ENCODE measurements at places on chromosomes 16 and 17.

GRCh38 chr16:74558873-74559272 lies 48.0 kb downstream of the GLG1 start:
- DNase-seq: no peak

GRCh38 chr16:621526-622105 lies 9.2 kb upstream of the WFIKKN1 start:
- DNase-seq: no peak

- no peak for DNase-seq
Observed at GRCh38 chr16:86590501-86591144, 12.3 kb downstream of the FOXL1 start.

DNA sequence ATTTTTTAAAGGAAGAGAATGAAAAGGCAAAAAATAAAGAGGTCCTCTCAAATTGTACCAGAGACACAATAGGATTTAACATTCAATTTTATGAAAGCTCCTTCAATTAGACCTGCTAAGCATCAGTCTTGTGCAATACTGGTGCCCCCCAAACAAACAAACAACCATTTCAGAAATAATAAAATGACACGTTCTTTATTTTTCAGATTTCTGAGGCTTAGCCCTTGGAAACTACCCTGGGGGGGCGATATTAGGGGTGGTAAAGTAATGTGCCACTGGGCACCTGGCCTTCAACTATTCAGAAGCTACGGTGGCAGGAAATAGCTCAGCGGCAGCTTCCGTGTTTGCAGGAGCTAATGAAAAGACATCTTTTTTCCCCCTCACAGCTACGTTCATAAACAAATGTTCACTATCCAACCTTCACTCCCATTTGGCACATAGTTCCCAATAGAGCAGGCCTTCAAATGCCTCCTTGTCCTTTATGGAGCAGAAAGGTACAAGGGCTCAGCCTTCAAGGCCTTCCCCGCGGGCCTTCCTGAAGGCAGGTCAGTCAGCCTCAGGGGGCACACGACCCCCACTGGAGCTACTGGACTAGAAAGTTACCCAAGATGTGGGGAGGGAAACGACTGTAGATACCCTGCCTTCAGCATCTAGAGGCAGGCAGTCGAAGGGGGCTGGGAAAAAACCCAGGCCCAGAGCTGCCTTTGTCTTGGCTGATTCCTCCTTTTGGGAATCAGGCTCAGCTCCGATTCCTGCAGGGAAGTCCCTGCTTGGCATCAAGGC lies 44.1 kb downstream of the TBX4 start:
- DNase-seq: no peak

GRCh38 chr16:10964039-10964890 lies 19.9 kb downstream of the CLEC16A start:
- DNase-seq: peak; percentile 54

DNA sequence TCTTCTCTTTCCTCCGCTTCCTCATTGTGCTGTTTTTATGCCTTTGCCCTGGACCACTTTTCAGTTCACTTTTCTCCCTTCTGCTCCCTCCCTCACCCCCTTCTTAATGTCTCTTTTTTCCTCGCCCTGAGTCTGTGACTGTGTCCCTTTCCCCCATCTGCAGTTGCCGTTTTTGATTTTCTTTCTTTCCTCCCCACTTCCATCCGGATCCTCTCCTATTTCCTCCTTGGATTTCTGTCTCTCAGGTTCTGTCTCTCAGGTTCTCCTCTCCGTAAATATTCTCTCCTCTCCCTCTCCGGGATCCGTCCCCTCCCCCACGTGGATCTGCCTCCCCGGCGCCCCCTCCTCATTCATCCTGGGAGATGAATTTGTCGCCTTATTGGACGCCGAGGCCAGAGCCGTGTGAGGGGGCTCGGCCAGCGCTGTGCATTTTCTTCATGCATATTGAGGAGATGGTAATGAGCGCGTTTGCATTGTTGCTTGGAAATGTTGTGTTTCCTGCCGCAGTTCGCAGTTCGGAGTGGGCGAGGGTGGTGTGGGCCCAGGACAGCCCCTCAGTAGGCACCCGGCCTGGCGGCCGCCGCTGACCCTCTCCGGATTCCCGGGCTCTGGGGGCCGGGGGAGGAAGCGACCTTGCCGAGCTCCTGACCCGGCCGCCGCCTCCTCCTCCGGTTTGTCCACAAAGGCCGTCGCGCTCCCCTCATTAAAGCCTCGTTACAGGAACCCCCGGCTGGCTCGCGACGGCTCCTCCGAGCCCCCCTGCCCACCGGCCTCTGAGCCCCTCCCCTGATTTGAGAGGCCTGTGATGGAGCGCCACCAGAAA lies 4.5 kb upstream of the IRX3 start:
- DNase-seq: no peak

- no peak for DNase-seq
Observed at GRCh38 chr17:77836557-77837041, 121.9 kb upstream of the TNRC6C start.

- DNase-seq: peak; percentile 30
Observed at GRCh38 chr17:78865682-78866390, 25.2 kb upstream of the USP36 start.

- DNase-seq: no peak
Observed at GRCh38 chr17:59423903-59424302, 92.4 kb downstream of the YPEL2 start.

DNA sequence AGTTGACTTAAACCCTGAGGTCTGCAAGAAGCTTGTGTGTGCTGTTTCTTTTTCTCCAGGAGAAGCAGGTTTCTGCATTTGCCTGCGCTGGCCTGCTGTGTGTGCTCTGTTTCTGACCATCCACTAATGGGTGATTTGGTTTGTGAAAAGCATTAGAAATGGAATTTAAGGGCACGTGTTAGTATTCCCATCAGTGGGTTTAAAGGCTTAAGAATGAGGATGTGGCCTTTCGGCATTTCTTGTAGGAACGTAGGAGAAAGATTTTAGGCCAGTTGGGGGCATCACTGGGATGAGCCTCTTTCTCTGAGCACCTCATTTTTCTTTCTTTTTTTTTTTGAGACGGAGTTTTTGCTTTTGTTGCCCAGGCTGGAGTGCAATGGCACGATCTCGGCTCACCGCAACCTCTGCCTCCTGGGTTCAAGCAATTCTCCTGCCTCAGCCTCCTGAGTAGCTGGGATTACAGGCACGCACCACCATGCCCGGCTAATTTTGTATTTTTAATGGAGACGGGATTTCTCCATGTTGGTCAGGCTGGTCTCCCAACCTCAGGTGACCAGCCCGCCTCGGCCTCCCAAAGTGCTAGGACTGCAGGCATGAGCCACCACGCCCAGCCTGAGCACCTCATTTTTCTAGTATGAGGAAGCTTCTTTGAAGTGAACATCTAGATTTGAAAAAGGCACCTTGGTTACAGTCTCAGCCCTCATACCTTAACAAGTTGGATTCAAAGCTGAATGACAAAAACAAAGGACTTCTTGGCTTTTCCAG lies 110.3 kb downstream of the BANP start:
- no peak for DNase-seq

- no peak for DNase-seq
Observed at GRCh38 chr17:28950017-28950751, 1.1 kb downstream of the PHF12 start.

- no peak for DNase-seq
Observed at GRCh38 chr17:78390241-78391050, 12.0 kb downstream of the PGS1 start.

- DNase-seq: no peak
Observed at GRCh38 chr17:79760197-79760906, 17.6 kb upstream of the CBX2 start.

DNA sequence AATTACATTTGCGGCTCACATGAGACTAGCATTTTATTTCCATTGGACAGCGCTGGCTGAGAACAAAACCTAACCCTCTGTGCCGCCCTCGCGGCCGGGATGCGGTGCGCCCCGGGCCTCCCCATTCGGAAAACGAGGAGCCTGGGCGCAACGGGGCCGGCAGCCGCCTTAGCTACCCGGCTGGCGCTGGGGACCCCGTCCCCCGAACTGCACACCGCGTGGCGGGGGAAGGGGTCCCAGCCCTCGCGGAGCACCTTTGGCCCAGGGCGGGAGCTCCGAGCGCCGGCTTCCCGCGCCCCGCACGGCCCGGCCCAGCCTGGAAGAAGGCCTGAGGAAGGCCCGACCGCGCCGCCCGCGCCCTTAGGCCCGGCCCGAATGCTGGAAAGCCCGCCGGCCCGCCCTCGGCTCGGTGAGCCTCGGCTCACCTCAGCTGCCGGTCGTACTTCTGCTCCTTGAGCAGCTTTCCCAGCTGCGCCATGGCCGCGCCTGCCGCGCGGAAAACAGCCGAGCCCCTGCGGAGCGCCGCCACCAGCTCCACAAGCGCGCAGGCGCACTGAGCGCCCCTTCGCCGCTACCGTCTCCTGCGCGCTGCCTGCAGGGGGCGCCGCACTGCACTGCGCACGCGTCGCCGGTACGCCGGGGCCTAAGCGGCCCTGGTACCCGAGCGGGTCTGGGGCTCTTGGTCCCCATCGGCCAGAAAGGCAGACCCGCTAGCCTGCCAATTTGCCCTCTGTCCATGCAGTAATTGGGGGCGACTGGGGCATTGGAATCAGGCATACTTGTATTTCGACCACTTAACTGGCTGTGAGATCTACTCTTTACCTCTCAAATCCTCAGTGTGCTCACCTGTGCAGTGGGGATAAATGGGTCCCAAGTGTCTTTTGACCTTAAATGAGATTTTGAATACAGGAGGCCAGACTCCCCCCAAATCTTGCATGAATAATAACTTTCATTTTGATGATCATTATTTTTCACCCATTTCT lies at the start of gene NAE1:
TSS of gene NAE1 (minus strand) at position 555 of the 983 bp plus-strand sequence. CDS start at position 478, 77 bp downstream.
- DNase-seq: peak; percentile 69

GRCh38 chr17:75295201-75296158 lies 6.2 kb upstream of the SLC25A19 start:
- no peak for DNase-seq

DNA sequence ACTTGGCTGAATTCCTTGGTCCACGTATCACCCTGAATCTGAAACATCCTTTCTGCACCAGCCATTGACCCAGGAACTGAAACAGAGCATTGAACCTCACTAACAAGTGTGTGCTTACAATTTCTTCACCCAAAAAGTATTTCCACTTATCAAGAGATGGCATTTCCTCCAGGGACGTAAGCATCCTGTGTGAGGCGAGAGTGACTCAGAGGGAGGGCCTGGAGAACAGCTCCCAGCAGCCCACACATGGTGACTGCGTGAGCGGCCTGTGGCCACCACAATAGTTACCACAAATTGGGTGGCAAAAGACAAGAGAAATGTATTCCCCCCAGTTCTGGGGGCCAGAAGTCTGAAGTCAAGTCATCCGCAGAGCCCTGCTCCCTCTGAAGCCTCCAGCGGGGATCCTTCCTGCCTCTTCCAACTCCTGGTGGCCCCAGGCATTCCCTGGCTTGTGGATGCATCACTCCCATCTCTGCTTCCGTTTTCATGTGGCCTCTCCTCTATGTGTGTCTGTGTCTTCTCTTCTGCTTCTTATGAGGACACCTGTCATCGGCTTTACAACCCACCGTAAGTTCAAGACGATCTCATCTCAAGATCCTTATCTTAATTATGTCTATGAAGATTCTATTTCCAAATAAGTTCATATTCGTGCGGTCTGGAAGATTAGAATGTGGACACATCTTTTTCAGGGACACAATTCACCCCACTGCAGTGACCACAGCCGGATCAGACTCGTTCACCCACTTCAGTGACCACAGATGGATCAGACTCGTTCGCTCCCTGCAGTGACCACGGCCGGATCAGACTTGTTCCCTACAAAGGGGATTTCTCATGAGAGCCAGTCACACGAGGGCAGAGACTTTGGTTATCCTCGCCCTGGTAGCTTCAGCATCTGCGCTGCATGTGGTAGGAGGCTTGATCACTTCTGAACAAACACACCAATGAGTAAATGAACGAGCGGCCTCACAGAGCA lies 122.6 kb upstream of the FOXF1 start:
- DNase-seq: no peak

GRCh38 chr16:19142939-19143598 lies 25.0 kb upstream of the SYT17 start:
- no peak for DNase-seq

- DNase-seq: no peak
Observed at GRCh38 chr17:81396722-81397313, 1.6 kb downstream of the BAHCC1 start.
